ENCODE measurements at places on chromosomes 4 and X. TPM values are rescaled to one million over a fixed set of nuclear protein-coding genes. Genes with fewer than 3 reads are reported as not detected.

CT47B1 gene
- total RNA-seq, result not detected

NIPAL1 gene
- 0.28 TPM for total RNA-seq

NPY2R gene
- total RNA-seq, result 0.09 TPM

- no peak for DNase-seq
Observed at GRCh38 chr4:142539796-142540482, 306.2 kb downstream of the INPP4B start.

GRCh38 chr4:145625677-145626622, 6.8 kb downstream of the MMAA start:
- DNase-seq, result no peak
